ENCODE measurements at places on chromosomes 11 and 22.

DNA sequence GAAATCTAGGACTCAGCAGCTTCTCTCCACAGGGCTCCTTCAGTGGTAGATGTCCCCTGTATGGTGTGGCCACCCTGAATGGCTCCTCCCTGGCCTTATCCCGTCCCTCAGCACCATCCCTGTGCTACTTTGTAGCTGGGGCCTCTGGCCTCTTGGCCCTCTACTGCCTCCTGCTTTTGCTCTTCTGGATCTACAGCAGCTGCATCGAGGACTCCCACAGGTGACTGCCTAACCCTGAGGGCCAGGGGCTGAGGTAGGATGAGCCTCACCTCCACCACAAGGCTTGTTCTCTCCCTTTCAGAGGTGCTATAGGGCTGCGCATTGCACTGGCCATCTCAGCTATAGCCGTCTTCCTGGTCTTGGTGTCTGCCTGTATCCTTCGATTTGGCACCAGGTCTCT is 1.8 kb downstream of the TMEM179B start:
- no peak for DNase-seq

DNA sequence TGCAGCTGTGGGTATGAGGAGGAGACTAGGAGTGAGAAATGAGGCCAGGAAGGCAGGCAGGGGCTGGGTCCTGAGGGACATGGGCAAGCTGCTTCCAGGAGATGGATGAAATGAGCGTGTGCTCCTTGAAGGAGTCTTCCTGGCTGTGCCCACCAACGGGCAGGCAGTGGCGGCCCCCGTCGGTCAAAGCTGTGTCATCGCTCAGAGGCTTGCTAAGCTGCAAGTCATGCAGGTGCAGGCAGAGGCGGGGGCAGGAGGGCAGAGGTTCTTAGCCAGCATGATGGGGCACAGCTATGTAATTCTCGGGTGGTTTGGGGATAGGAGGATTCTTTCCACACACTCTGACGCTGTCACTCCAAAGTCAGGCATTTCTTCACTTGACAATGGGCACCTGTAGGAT is 12.5 kb upstream of the PEX26 start:
- DNase-seq = no peak

DNA sequence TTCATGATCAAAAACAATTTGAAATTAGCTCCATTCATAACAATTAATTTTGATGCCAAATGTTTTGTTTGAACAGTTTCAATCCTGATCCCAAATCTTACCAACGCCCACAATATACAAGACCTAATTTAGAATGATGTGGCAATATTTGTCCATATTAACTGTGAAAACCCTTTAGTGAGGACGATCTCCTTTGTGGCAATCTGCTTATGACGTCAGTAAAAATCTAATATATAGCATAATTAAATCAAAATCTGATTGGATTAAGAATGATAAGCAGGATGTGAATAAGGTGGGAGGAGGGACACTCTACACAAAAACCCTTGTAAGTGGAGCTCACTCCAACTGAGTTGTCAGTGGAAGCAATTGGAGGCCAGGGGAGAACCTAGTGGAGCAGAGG is 11.9 kb upstream of the SLC5A4 start:
- no peak for DNase-seq

DNA sequence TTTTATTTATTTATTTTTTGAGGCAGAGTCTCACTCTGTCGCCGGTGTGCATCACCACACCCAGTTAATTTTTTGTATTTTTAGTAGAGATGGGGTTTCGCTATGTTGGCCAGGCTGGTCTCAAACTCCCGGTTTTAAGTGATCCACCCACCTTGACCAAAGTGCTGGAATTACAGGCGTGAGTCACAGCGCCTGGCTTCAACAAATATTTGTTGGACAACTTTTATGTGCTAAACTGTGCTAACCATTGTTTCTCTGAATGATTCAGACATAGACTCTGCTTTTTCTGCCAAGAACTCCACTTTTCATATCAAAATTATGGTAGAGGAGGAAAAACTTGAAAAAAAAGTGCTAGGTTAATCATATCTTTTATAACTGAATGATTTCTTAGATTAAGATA is 36.3 kb downstream of the MMP7 start:
- no peak for DNase-seq

- DNase-seq = no peak
Observed at GRCh38 chr22:46068181-46068592, 82.1 kb upstream of the PPARA start.

- DNase-seq = no peak
Observed at GRCh38 chr11:61983419-61983818, 16.0 kb upstream of the FTH1 start.

DNA sequence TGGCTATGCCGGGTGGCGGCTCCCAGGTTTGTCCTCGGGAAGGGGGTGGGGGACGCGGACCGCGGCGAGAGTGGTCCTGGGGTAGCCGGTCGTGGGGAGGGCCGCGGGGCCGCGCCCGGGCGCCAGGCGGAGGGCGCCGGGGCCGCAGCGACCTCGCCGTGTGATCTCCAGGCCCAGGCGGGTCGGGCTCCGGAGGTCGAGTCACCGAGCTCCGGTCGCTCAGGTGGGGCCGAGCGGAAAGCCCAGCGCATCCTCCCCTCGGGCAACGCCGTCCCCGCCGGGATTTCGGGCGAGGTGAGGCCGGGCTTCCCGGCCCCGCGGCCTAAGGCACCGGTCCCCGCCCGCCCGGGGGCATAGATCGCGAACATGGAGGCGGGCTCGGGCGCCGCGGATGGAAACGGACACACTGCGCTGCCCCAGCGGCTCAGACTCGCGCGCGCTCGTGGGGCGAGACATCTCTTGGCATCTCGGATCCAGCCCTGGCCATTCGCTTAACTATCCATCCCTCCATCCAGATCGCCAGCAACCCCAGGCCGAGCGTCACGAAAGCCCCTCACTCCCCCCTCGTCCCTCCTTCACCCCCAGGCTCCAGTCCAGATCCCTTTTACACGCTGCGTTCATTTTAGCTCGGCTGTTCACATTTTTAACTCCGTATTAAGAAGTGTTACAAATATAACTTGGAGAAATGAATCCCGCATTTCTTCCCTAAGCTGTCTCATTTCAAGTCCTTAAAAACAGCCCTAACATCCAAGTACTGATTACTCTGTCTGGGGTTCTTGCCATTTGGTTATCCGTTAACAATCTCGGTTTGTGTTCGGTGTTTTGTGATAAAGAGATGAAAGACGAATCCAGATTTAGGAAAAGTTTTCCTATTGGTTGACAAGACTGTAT is 460 bp downstream of the ZC3H12C start:
- no peak for DNase-seq

GRCh38 chr11:119509969-119510401 is 87.0 kb upstream of the THY1 start:
- peak; percentile 87 for DNase-seq

- no peak for DNase-seq
Observed at GRCh38 chr22:33850193-33850592, 70.1 kb downstream of the LARGE1 start.

DNA sequence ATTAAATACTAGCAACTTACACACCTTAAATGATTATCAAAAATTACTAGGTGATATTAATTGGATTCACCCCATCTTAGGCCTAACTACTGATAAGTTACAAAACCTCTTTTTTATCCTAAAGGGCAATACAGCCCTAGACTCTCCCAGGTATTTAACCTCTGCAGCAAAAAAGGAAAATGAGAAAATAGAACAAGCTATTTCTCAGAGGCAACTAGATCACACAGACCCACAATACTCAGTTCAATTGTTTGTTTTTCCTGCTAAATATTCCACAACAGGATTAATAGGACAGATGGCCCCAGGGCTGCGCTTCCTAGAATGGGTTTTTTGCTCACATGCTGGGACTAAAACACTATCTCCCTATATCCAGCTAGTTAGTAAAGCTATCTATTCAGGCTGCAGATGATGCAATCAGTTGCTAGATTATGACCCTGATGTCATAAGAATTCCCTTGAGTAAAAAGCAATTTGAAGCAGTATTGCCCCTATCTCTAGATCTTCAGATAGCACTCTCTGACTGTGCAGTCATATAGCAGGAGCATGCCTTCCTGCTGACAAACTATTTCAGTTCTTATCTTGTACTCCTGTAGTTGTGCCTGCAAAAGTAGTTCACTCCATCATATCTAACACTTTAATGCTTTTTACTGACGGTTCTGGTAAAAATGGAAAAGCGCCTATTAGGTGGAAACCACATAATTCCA is 1595.5 kb upstream of the TENM4 start:
- DNase-seq = no peak

DNA sequence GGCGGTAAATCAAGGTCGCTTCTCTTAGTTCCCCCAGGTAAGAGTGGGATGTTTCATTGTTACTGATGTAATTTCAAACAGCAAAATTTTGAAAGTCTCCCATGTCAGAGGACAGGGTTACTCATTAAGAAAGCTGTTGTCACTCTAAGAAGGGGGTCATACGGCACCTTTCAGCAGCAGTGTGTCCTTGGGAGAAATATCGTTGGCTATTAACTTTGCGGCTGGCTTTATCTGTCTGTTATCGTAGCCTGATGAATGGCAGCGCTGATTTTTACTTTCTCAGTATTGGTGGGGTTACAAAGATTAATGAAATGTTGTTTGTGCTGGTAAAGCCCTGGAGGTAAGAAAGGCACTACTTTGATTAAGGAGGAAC is 27.5 kb upstream of the FBXO3 start:
- no peak for DNase-seq

- no peak for DNase-seq
Observed at GRCh38 chr11:128840137-128840536, 27.0 kb downstream of the KCNJ1 start.

GRCh38 chr11:7696424-7696823 is 9.9 kb downstream of the OVCH2 start:
- no peak for DNase-seq

- DNase-seq = no peak
Observed at GRCh38 chr22:20150381-20151275, at the start of gene CCDC188. TSS of gene CCDC188 (minus strand) at chr22:20151055. CDS start at chr22:20150986, 69 bp downstream.

DNA sequence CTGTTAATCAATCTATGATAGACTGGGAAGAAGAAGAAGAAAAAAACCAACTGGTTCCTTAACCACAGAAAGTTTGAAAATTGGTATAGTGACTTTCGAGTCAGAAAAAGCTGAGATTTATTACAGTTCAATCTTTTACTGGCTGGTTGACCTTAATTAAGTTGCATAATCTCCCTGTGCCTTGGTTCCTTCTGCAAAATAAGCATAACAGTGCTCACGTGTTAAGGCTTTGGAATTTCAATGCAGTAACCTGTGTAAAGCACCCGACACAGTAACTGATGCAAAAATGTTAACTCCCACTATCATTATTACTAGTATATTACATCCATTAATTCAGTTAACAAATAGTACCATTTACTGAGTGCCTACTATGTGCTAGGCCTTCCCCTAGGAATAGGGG is 22.6 kb upstream of the E2F8 start:
- DNase-seq = no peak

- no peak for DNase-seq
Observed at GRCh38 chr11:59011655-59012397, 72.5 kb downstream of the GLYATL1 start.

DNA sequence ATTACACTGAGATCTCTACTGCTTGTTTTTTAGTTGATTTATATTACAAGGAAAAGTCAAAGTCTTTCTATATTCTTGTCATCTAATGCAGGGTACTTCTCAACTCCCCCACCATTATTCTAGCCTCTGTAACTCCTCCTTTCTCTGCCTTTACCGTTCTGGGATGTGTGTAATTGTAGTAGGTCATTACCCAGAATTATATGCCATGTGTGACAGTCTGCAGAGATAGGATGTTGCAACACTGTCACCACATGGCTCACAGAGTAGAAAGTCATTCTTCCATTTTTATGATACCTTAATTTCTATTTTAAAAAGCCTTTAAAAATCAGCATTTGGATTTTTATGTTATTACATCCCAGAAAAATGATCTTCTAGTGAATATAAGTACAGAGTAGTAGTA is 32.7 kb downstream of the ZNF143 start:
- DNase-seq = no peak

DNA sequence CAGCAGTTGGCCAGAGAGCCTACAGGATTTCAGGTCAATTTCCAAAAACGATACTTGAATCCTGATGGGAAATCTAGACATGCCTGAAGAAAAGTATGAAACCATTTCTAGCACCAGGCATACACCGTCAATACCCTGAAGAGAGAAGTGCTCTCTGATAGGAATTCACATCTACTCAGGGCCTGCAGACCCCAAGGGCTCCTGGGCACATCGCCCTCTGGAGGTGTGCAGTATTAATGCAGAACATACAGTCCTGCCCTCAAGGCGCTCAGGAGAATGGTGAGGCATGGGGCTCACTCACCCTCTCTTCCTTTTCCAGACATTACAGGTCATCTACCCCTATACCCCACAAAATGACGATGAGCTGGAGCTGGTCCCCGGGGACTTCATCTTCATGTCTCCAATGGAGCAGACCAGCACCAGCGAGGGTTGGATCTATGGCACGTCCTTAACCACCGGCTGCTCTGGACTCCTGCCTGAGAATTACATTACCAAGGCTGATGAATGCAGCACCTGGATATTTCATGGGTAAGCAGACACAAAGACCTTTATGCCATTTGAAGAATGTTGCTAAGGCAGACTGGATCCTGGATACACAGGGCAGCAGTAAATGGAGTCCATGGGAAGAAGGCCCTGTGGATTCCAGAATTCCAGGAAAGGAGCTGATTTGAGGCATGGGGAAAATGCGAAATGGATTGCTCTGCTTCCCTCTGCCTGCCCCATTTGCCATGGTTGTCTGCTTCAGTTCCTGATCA is 49.3 kb upstream of the CRTAM start:
- DNase-seq = no peak

- no peak for DNase-seq
Observed at GRCh38 chr11:21428796-21429195, 759.4 kb downstream of the NELL1 start.

- no peak for DNase-seq
Observed at GRCh38 chr11:67640021-67640757, 626 bp upstream of the TBX10 start.

- DNase-seq = no peak
Observed at GRCh38 chr11:114098927-114099326, 39.4 kb downstream of the ZBTB16 start.

DNA sequence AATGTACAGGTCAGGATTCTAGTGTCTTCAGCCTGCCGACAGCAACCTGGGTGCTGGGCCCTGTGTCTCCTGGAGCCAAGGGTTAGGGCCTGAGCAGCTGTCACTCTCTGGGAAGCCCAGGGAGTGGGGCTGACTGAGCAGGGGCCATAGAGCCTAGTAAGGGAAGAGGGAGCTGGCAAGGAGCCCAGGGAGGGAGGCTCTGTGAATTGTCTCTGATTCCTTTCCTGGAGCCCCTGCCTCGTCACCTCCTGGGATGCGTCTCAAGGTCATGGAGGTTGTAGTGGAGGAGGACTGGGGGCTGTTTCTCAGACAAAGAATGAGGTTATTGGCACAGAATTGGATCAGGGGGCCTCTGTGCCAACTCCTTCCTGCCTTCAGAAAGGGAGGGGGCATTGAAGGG is 11.8 kb downstream of the SOX10 start:
- DNase-seq = no peak
